ENCODE measurements at places on chromosomes 13 and 19.

DNA sequence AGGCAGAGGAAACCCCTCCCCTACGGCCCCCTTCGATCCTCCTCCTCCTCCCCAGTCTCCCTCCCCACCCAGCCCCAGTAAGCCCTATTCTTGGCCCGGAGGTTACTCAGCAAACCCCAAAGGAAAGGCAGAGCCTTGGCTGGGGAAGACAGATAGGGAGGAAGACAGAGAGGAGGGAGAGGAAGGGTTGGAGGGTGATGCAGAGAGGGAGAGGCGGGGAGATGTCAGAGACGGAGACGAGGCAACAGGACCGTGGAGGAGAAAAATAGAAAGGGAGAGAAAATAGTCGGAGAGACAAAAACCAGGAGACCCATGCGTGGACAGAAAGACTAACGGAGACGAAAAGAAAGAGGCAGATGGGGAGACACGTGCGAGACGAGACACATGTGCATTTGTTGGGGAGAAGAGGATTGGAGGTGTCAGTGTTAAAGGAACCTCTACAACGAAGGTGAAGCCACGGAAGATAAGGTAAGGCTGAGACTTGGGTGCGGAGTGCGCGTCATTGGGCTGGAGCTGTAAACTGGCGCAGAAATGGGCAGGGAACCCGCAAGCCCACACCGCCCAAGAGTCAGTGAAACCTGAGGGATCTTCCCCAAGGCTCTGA is 2.9 kb downstream of the TGFB1 start:
- DNase-seq, result no peak

DNA sequence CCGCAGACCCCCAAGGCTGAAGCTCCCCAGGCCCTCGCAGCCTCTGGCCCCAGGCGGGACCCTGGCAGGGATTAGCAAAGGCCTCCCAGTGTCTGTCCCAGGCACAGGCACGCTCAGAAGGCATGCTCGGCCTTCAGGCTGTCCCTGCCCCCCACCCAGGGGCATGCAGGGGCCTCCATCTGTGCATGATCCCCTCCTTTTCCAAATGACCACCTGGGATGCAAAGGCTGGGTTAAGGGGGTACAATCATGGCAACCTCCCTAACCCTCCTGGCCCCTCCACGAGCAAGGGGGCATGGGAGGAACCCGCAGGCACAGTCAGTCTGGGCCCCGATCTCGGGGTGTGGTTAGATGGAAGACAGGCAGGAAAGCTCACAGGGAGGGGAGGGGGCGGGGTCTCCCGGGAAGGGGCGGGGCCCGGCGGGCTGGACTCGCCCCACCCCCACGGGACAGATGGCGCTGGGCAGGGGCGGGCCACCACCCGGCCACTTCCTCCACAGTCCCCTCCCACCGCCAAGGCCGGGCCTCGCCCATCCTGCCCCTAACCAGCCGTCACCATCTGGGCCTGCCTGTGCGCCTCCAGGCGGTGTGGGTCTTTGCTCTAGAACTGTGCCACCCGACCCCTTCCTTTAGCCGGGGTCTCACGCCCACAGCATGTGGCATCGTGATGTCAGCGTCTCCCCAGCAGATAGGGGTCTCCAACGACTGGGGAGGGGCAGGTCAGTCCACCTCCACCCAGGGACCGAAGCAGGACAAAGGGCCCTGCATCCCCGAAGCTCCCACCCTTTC is 7.0 kb upstream of the REXO1 start:
- DNase-seq, result peak; percentile 96

DNA sequence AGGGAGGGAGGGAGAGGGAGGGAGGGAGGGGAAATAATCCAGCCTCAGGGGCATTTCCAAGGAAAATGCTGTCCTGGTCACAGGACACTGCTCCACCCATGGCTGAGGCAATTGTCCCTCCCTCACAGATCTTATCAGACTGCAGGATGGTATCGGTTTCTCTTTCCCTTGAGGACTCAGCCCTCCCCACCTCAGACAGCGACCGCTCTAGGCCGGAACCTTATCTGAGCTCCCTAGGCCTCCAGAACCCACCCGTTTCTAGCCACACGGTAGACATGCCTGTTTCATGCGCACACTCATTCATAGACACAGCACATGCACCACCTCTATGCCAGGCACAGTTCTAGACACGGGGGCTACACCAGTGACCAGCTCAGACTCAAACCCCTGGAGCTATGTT is 10.0 kb upstream of the IZUMO2 start:
- DNase-seq, result no peak

- DNase-seq, result peak; percentile 27
These were observed 55.6 kb upstream of the ALOX5AP start for GRCh38 chr13:30679483-30680330.

DNA sequence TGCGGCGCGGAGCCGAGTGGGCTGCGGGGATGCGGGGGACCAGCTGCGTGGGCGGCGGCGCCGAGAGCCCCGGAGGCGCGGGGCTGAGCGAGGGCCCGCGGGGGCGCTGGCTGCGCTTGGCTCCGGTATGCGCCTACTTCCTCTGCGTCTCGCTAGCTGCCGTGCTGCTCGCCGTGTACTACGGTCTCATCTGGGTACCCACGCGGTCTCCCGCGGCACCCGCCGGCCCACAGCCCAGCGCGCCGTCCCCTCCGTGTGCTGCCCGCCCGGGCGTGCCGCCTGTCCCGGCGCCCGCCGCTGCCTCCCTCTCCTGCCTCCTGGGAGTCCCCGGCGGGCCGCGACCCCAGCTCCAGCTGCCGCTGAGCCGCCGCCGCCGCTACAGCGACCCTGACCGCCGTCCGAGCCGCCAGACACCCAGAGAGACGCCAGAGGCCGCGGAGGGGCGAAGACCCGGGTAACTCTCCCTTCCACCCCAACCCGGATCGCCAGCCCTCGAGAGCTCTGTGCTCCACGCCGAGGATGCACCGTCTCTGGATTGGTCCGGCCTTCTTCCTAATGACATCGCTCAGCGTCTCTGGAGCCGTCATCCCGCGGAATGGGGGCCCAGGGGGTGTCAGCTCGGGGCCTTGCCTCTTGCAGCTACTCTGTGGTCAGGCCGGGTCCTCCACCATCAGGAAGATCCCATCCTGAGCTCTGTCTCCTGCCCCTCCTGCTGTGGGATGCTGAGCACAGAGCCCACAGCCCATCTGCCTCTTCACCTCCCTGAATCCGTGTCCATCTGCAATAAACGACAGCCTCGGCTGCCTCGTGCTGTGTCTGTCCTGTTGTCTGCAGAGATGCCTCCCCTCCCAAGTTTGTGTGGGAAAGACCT is 441 bp downstream of the INAFM1 start:
- DNase-seq, result no peak

- DNase-seq, result no peak
These were observed 22.0 kb downstream of the VWA8 start for GRCh38 chr13:41938918-41939317.

- no peak for DNase-seq
These were observed 402.4 kb downstream of the KCNRG start for GRCh38 chr13:50417597-50417996.

DNA sequence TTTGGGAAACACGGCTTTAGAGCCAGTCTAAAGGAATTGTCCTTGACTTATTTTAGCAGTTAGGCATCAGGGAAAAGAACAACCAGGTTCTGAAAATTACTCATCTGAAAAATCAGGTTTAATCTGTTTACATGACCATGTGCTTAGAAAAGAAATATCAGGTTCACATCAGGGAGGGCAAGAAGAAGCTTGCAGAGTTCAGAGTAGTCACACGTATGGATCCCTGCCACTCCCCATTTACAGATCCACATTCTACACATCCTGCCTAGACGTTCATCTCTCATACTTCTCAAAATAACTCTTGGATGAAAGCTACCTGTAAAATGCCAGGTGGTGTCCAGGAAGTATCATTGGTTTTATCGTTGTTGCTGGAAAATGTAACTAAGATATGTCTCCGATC is 14.0 kb upstream of the PHF11 start:
- no peak for DNase-seq

GRCh38 chr13:108725471-108725870 is 96.1 kb downstream of the MYO16 start:
- DNase-seq, result no peak

GRCh38 chr19:31113293-31113692 is 235.9 kb downstream of the TSHZ3 start:
- no peak for DNase-seq

All from upper lobe of left lung (tissue), 6 donors.